ENCODE measurements at places on chromosomes 6 and 20.

- no peak for DNase-seq
Measured at GRCh38 chr6:153944201-153944600, 94.8 kb upstream of the OPRM1 start.

GRCh38 chr6:52536424-52536916 lies 40.4 kb downstream of the TRAM2 start:
- DNase-seq, result no peak

- DNase-seq, result no peak
Measured at GRCh38 chr6:24257282-24257681, 100.6 kb downstream of the DCDC2 start.

DNA sequence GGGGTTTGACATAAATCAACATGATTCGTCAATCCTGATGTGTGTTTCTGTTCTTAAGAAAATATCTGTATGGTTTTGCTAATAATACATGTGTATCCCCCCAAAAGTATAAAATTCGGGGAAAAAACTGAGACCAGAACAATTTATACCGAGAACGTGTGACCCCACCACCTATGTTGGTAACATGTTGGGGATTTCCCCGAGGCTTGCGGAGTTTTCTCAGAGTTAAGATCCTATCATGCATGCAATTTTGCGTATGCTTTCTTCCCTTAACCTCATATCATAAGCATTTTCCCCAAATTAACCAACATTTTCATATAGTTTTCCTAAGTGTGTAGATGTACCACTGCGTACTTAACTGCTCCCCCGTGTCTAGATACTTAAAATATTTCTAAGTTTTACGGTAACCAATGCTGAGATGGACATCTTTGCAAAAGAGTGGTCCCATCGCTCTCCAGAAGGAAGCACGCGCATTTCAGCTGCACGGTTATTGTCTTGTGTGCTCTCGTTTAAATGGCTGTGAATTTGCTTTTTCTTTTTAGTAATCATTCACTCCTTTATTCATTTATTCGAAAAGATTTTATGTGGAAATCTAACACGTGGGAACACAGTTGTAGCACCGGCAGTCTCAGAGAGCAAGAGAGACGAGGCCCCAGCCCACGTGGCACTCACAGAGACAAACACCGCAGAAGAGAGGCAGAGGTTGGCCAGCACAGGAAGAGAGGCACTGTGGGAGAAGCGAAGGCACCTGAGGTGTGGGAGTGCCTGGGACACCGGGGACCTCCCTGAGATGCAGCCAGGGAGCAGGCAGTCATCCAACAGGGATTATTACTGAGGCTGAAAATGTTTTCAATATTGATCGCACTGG lies 13.2 kb upstream of the IRF4 start:
- DNase-seq, result no peak

- no peak for DNase-seq
Measured at GRCh38 chr20:24762371-24762770, 186.7 kb upstream of the CST7 start.

GRCh38 chr6:50056242-50056641 lies 6.5 kb upstream of the DEFB112 start:
- no peak for DNase-seq
